ENCODE measurements at places on chromosomes 5 and 9. TPM values are rescaled to one million over a fixed set of nuclear protein-coding genes. Genes with fewer than 3 reads are reported as not detected.

IL33 gene
- not detected for total RNA-seq

HMHB1 gene
- total RNA-seq: 0.83 TPM

PCDHB7 gene
- not detected for total RNA-seq

DNA sequence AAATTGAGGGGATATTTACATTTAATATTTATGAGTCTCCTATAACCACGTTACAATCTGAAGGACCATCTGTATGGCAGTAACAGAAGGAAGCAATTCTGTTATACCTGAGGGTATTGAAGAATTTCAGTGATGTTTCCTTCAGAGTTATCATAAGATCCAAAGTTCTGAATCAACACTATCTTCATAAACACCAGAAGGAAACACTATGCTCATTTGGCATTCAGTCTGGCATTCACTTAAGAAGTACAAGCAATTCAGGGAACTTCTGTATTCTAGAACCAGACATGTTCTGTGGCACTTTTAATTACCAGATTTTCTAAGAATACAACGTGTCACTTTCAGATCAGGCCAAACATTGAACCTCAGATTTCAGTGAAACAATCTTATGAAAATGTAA is 9.6 kb downstream of the DAB2 start:
- no peak for DNase-seq

DNA sequence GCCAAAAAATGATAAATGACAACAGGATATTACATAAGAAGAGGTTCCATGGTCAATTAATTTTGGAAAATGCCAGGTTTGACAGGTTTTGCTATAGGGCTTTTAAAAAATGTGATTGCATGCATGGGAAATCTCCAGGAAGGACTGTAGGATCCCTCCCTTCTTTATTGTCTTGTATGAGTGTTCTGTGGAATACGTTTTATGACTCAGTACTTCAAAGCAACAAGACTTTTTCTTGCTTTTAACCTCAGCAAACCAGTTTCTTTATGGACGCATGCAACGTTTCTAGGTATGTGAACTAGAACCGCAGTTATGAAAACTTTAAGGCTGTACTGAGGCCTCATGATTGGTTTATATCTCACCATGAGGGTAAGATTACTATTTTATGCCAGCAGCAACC is 76.6 kb upstream of the NTRK2 start:
- DNase-seq: no peak

DNA sequence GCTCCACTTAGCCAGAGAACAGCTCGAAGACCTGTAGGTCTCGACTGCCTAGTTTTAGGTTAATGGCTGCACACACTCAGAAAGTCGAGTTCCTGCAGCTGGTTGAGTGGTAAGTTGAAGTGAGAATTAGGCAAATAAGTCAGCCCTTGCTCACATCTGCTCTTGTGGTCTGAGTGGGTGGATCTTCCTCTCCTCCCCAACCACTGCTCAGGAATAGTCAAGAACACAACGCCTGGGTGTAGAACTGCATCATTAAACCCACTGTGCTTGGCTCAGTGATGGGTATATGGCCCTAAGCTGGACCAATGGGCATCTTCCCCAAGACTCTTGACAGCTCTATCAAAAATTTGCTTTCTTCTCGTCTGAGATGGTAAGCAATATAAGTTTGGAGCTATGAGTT is 20.9 kb upstream of the ADAM19 start:
- peak; percentile 51 for DNase-seq

DNA sequence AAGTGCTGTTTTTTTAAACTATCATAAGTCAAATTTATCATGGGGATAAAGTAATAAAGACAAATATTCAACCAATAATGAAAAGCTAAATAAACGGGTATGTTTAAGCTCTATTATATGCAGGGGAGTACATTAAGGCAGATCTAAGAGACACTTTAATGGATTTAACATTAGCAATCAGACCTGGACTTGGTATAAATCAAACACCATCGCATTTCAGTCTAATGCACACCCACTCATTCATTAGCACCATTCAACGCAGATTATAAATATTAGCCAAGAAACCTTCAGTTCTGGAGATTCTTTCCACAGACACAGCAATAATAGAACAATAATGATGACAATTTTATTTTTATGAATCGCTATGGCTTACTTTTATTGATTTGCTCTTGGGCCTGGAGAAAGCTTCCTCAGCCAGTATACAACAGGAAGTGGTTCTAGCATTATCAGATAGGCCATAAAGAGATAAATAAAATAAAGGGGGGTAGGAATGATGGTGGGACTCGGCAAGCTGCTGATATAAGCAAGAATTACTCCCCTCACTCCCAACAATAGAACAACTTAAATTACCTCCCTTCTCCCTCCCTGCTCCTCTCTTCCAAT is 172.2 kb downstream of the PSAT1 start:
- no peak for DNase-seq

DNA sequence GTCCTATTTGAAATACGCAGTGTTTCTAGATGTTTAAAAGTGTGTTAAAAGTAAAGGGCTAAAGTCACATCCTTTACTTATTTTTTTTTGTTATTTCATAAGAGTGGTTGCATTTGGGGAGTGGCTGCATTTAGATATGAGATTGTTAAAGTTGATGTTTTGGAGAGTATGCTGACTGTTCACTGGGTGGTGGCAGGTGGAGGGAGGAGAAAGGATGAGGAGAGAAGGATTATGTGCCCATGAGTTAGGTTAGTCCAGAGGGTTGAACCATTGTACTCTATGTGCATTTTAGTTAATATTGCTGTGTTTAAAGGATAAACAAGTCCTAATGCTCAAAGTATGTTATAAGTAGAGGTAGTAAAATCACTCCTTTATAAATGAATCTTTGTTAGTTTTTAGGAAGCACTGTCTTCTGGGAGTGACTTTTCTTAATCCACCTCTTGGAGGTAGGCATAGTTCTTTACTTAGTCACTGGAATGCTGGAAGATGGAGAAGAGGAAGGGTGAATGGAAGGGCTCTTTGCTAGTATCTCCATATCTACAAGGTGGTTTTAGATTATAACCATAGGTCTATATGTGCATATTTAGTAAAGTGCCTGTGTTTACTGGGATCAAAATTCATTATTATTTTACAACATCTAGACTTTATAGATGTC is 332.3 kb downstream of the NPR3 start:
- DNase-seq: no peak

DNA sequence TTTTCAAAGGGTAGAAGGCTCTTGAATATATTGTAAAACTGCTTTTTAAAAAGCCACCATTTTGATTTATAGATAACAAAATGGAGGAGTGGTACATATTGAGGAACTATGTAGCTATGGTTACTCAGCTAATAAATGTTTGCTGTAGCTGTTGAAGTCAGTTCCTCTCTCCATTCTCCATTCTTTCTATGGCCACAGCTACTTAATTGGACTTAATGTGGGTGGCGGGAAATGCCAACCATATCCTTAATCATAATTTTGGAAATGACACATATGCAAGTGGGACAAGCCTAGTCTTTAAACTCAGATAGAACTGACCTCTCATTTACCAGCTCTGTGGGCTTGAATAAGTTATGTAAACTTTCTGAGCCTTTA is 10.6 kb downstream of the CDKN2A start:
- DNase-seq: no peak

DNA sequence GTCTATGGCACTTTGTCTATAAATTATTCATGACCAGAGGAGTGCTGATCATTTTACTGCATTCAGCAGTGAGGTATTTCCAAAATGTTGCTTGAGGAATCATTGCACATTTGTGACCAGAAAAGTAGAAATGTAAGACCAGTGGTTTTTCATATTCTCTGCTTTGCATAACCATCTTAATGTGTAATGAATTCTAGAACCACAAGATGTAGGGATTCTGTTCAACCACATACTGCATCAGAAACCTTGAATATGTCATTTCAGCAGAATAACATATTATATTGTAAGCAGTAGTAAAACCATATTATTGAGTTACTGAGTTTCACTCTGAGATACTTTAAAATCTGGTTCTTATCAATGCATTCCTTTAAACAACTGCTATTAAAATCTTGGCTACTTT is 1243.4 kb downstream of the MAT2B start:
- DNase-seq: no peak

GRCh38 chr9:126335837-126336735 is 9.5 kb downstream of the MVB12B start:
- no peak for DNase-seq

- DNase-seq: no peak
Observed at GRCh38 chr9:134590240-134591081, 51.1 kb upstream of the COL5A1 start.

DNA sequence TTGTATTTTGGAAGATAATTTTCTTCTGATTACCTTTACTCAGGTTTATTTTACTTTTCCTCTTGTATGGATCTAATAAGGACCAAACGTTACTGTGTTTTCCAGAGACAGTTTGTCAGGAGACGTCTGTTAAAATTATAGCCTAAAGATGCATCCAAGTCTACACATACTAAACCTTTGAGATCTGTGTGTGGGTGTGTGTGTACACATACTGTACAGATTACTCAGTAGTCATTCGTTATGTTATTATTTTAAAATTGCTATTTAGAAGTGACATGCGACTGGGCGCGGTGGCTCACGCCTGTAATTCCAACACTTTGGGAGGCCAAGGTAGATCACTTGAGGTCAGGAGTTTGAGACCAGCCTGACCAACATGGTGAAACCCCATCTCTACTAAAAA is 51.6 kb upstream of the CNTLN start:
- no peak for DNase-seq

- DNase-seq: no peak
Observed at GRCh38 chr9:136952321-136952850, 313 bp downstream of the LCN12 start.

DNA sequence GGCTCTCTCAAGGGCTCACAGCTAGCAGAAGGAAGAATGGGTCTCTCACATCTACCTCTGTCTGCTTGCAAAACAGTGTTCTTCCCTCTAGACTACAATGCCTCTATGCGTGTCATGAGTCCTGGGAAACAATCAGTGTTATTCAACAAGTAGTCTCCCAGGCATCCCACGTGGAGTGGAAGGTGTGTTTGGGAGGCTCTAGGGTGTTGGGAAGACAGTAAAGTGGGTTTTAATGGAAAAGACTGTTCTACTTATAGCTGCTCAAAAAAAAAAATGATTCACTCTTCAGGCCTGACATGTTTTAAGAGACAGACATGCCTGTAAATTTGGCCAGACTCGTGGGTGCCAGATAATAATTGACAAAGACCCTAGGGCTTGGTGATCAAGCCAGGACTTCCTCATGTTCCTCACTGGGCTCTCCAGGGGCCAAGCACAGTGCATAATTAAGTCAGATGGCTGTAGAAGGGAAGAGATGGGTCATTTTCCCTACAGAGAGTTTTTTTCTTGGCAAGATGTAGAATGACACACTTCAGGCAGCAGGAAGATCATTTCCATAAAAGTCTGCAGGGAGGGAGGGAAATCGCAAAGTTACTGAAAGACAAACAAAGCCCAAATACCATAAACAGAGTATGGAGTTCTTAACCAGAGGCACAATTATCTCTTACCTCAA is 246.4 kb downstream of the ACTL7B start:
- DNase-seq: no peak
